ENCODE measurements at places on chromosomes 12 and 14.

- no peak for DNase-seq
Measured at GRCh38 chr14:102504328-102504999, 5.1 kb downstream of the ANKRD9 start.

DNA sequence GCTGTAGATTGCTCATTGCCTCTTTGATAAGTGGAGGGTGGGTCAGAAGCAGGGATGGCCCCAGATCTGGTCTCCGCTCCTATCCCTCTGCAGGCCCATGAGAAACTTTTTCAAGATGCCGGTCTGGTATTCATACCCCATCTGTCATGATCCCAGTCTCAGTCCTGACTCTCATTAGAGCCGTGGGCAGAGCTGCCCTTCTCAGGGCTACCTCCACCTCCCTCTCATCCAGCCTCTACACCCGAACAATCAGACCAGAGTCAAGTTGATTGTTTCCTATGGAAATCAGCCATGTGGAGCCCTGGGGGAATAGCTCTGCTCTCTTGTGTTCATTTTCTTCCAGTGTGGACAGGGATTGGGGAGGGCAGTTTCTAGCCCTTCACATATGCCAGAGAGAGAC, 45.8 kb downstream of the NEUROD4 start:
- DNase-seq = no peak

- DNase-seq = no peak
Measured at GRCh38 chr12:80239867-80240266, 140.5 kb downstream of the OTOGL start.

GRCh38 chr12:115232455-115233156, 548.6 kb upstream of the TBX3 start:
- no peak for DNase-seq

DNA sequence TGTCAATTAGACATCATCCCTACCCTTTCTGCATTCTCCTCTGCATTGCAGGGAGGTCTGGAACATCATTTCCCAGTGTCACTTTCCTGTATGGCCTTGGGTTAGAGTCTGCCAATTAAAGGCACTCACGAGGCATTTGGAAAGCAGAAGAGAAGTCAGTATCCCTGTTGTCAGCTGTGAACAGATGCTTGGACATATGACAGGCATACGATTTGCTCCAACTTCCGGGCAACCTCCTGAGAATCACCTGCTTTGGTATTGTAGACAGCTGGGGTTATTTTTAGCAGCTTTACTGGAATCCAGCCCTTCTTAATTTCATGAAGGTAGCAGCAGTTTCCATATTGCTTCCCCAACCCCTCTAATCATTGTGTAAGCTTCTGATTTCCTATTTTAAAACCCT, 88.7 kb upstream of the DHRS4 start:
- no peak for DNase-seq

- no peak for DNase-seq
Measured at GRCh38 chr12:55132816-55133215, 6.6 kb downstream of the OR9K2 start.

DNA sequence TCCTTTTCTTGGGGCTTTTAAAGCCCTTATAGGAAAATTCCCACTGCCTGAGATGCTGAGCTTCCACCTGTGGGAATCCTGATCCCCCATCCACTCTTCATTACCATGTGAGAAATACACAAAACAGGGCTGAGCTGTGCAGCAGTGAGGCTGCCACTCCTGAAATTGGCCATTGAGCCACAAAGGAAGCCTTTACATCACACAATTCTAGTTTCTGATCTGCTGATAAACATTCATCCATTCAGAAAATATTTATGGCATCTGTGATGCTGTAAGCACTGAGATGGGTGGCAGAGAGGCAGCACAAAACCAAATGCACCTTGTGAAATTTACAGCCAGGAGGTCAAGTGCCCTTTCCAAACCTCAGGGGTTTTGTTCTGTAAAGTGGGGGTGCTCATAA, 26.2 kb upstream of the CMKLR1 start:
- DNase-seq = no peak

GRCh38 chr14:105439710-105440553, 20.3 kb downstream of the MTA1 start:
- no peak for DNase-seq

DNA sequence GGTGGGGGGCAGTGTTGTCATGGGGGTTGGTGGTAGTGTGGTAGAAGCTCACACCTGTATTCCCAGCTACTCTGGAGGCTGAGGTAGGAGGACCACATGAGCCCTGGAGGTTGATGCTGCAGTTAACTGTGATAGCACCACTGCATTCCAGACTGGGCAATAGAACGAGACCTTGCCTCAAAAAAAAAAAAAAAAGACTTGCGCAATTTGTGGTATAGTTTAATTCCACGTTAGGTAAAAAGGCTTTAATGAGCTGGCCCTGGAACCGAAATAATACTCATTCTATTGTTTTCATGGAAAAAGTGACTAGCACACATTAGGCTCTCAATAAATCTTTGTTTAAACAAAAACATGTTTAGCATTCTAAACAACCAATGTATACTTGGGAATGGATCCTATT, 25.4 kb upstream of the NAP1L1 start:
- no peak for DNase-seq

DNA sequence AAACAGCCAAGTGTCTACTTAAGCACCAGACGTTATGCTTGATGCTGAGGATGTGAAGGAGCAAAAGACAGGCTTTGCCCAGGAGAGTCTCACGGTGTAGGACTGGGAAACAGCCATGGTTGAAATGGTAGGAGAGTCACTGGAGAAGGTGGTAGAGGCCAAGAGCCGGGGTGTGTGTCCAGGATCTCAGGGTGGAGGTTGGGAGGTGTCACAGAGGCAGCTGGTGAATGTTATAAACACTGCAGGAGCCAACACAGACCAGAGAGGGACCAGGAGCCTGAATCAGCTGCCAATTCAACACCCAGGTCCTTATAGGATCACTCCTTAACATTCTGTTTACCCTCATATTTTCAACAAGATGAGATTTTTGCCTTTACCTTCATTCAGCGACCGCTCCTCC, 7.5 kb downstream of the NID2 start:
- DNase-seq = no peak

DNA sequence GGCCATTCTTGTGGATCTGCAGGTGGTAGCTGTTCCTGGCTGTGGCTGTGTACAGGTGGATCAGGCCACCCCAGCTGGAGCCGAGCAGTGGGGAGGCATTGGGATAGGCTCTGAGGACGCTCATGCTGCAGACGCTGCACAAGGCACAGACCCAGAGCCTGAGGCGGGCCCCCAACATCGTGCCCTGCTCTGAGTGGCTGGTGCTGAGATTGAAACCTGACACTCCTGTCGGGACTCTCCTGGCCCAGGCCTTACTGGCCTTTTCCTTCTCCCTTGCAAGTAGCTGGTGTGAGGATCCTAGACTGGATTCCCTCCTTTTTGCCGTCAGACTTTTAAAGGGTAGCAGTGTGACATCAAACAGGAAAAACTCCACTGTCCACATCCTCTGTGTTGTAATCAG, at the start of gene FGF23:
FGF23 (minus strand) TSS at position 308 of the 400 bp plus-strand sequence; CDS start at position 178, 130 bp downstream.
- DNase-seq = peak; percentile 34

- no peak for DNase-seq
Measured at GRCh38 chr12:10389904-10390303, at the start of gene KLRK1. Gene KLRK1, minus strand, starts transcription at chr12:10390041. Its CDS starts 1,231 bp downstream, at chr12:10388810.

DNA sequence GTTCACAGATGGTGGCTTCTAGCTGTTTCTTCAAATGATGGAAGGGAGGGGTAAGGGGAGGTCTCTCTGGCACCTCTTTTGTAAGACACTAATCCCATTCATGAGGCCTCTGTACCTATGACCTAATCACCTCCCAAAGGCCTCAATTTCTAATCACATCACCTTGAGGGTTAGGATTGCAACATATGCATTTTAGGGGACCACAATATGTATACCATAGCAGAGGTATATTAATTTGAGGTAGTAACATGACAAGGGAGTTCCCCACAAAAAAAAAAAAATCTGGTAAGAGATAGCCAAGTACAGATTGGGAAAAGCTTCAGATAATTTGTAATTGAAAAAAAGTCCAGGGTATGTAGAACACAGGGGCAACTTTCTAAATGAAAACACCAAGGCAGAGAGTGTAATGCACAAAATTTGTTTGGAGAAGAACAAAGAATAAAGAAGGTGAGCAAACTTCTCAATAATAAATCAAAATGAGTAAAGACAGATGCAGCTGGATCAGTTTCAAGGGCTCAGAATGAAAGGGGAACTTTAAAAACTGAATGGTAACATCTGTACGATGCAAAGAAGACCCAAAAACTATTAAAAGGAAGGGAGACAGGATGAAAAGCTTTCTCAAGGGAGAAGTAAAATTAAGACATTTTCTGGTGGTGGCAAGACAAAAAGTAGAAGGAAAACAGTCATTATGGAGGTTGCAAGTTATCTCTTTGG, 125.5 kb upstream of the DCN start:
- DNase-seq = no peak

GRCh38 chr12:2503762-2504161, 291.0 kb upstream of the FKBP4 start:
- DNase-seq = no peak
